ENCODE measurements at places on chromosomes 6 and 20.

DNA sequence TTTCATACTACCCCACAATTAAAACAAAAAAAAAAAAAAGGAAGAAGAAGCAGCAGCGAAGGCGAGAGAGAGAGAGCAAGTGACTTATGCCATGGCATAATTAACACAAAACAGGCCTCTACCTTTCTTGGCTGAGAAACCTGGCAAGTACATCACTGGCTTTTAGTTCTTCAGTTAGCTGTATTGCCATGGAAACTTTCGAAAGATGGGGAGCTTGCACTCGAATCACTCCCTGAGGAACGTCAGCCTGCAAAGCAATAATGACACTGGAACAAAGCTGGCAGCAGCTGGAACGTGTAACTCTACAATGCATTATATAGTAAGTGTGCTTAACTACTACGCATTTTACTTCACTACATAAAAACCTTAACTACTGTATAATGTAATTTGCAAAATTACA, 126.1 kb downstream of the ARHGAP18 start:
- DNase-seq = no peak

- DNase-seq = no peak
Measured at GRCh38 chr20:58723628-58723984, 31.0 kb downstream of the NPEPL1 start.

DNA sequence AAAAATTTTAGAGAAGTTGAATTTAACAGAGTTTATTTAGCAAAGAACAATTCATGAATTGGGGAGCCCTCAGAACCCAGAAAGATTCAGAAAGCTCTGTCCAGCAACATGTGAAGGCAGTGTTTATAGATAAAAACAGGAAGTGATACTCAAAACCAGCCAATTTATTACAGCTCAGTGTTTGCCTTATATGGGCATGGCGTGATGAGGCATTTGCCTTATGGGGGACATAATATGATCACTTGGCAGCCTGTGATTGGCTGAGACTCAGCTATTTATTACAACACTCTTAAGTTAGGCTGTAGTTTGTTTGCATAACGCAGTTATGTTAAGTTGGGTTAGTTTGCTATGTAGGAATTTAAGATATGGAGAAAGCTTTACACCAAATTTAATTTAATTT, 11.5 kb downstream of the HLA-DPA1 start:
- no peak for DNase-seq

GRCh38 chr20:13898012-13898612, 92.3 kb downstream of the SEL1L2 start:
- no peak for DNase-seq

DNA sequence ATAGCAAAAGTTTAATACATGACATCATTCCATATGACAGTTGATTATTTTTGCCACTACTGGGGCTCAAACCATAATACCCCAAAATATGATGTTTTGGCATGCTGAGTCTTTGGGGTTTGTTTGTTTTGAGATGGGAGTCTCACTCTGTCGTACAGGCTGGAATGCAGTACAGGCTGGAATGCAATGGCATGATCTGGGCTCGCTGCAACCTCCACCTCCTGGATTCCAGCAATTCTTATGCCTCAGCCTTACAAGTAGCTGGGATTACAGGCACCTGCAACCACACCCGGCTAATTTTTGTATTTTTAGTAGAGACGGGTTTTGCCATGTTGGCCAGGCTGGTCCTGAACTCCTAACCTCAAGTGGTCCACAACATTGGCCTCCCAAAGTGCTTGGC, 1.3 kb upstream of the MRS2 start:
- DNase-seq = no peak

DNA sequence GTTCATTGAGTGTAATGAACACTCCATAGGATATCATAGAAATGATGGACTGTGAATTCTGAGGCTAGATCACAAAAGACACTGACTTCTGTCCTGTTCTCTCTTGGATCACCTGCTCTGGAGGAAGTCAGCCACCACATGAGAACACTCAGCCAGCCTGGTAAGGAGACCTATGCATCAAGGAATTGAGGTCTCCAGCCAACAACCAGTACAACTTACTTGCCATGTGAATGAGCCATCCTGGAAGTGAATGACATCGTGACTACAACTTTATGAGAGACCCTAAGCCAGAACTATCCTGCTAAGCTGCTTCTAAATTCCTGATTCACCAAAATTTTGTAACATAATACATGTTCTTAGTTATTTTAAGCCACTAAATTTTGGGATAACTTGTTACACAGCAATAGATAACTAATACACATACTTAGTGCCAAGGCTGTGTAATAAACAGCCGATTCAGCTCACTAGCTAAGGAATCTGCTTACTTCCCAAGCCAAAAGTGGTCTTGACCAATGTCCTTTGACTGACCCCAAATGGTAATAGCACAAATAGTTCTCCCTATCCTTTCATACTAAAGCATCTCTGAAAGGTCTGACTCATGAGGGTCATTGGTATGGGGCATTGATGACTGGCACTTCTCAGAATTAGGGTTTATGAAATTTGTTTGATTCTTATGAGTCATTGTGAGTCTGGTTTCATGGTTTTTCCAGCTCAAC, 6.9 kb upstream of the CTNNBL1 start:
- DNase-seq = no peak

- no peak for DNase-seq
Measured at GRCh38 chr6:56335726-56336125, 88.3 kb upstream of the COL21A1 start.

GRCh38 chr20:23078351-23079015, 7.6 kb downstream of the CD93 start:
- no peak for DNase-seq

All from stimulated activated CD4-positive, alpha-beta T cell treated with anti-CD3 and anti-CD28 coated beads, Interleukin-12 subunit alpha, Interleukin-12 subunit beta, amount 100 ng/mL, for 48 hours (primary cell).